Vagina (tissue), 2 donors: ENCODE measurements at places on chromosomes 4 and X.

- DNase-seq = no peak
Measured at GRCh38 chrX:10744007-10744406, 123.6 kb upstream of the MID1 start.

DNA sequence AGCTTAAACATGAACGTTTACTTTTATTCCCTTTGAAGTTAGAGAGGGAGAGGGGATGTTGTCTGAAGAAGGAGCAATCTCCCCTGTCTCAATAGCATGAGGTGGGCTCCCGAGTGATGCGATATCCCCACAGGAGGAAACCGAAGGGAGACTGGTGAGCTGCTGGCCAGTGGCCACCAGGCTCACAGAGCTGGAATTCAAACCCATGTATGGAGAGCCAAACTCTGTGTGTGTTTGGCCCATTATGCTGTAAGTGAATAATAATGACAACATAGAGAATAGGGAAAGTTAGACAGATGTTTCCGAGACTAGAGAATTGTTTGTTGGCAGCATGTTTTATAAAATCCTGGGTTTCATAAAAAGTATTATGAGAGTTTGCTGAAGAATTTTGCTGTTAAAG, 66.1 kb upstream of the CLNK start:
- no peak for DNase-seq

DNA sequence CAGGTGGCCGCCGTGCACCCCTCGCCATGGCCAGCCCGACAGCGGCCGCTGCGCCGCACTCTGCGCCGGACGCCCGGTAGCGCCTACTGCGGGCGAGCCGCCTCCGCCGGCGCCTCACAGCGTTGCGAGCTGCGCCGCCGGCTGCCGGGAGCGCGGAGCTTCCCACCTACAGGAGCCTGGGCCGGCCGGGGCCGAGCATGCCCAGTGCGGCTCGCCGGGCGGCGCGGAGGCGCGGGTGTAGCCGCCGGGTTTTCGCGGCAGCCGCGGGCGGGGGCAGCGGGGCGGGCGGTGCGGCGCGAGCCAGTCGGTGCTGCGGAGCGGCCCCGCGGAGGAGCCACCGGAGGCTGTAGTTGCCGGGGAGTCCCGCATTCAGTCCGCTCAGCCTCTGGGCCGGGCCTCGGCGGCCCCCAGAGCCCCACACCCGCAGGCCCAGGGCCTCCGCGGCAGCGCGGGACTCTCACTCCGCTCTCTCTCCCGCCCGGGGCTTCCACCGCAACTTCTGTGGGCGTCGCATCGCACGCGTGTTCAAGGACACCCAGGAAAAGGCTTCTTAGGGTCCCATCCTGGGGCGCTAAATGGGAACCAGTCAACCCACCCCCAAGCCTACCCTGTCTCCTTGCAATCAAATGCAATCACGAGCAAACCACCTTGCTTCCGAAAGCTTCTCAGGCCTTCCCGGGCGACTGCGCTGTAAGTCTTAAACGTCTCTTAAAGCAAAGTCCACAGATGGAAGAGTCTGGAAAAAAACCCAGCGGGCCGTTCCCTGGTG, at the start of gene MFAP3L:
TSS of gene MFAP3L (minus strand) at position 143 of the 769 bp plus-strand sequence. CDS start 20,518 bp downstream, outside the sequence.
- no peak for DNase-seq

- DNase-seq = no peak
Measured at GRCh38 chr4:145034727-145035211, 63.2 kb downstream of the ANAPC10 start.

DNA sequence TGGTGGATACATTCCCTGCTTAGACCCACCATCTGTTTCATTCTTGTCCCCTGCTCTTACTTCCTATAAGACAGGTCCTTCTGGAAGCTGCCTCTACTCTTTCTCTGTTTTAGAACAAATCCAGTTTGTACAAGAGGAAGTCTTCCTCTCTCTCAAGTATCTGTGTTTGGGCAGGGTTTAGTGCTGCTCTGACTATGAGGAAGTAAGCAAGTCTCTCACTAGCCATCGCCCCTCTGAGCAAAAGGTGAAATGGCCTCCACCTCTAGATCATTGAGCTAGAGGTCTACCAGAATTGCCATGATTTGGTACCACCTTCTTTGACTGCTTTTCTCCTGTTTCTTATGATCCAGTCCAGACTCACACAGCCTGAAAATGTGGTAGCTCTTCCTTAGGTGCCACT, 8.4 kb downstream of the BTK start:
- no peak for DNase-seq

DNA sequence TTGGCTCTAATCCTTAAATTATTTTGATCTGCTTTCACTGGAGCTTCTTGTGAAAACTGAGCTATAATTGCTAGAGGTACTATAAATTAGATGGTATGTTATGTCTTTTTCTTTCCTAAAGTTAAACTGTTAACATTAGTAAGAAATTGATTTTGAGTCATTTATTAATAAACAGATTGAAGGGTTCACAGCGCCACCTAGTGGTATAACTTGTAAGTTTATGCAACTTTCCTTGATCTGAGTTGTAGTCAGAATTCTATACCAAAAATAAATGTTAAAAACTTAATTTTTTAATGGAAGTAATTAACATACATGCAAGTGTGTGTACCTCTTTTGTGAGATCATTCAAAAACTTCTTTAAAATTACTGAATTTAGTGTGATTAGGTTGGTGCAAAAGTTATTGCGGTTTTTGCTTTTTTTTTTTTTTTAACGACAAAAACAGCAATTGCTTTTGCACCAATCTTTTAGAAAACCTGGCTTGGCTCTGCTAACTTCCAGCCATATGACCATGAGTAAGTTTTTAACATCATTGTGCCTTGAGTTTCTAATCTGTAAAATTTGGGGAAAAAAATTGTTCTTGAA, 151.5 kb downstream of the CENPC start:
- DNase-seq = no peak

GRCh38 chr4:83370640-83370906, 35.9 kb upstream of the HPSE start:
- no peak for DNase-seq

DNA sequence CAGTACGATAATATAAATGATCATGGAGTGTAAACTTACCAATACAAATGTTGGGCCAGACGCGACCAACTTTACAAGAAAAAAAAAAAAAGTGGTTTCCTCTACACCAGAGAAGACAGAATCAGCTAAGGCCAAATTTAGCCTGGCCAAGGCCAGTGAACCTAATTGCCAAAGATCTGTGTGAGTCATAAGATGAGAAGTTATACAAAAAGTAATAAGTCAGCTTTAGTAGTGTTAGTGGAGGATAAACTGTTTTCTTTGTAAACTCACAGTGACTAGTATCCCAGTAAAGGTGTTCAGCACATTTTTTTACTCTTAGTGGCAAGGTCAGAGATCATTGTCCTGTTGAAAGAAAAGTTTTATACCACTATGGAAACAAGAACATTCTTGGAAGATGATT, 531.4 kb upstream of the TECRL start:
- no peak for DNase-seq

DNA sequence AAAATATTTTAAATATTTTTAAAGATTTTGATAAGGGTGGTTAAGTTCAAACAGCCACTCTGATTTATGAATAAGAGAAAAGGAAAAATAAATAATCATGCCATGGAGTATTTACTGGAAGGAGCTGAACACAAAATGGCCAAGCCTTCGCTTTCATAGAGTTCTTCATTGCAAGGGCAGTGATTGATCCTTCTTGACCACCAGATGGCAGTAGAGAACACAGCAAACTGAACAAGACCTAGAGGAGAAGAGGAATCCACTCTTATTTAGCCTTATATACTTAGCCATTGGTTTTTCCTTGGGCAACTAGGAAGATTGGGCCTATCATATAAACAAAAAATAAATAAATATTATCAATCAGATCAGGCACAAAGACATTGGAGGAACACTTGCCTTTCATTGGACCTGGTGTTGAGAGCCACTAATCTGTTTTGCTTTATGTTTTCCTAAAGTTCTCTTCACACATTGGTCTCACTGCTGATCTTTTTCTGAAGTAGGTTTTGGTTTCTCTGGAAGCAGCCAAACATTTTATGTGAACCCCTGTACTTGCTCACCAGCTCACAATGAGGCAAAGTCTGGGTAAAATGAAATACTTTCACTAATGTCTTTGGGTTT, 58.1 kb upstream of the PARM1 start:
- DNase-seq = no peak

- DNase-seq = no peak
Measured at GRCh38 chr4:155072417-155072816, 136.0 kb upstream of the NPY2R start.

DNA sequence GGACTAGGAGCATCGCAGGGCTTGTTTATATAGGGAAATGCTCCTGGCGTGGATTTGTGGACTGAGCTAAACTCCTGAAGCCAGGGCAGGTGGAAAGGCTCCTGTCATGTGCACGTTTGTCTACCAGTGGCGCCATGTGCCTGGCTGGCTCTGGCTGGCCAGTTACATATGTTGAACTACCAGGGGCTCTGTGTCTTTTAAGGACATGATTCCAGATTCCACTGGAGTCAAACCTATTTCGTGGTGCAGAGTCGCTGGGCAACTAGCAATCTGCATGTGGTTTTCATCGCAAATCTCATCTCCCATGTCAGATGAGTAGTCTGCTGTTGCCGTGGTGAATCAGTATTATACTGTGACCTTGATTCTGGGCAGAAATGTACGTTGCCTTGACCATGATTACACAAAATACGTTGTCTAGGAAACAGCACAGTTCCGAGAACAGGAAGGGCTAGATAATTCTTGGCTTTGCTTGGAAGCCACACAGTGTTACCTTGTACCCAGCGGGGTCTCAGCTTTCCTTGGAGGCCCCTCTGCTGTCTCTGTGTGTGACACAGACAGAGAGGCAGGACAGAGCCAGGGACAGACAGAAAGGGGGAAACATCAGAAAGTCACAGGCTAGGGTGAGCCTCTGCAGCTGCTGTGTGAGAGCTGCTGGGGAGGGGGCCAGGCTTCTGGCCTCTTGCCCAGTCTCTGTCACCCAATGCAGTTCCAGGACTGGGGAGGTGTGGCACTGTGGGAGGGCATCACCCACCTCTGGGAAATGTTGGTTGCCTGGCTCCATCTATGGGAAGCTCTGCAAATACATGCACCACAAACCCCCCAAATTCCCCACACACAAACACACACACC, 19.2 kb downstream of the PNMA6E start:
- no peak for DNase-seq

DNA sequence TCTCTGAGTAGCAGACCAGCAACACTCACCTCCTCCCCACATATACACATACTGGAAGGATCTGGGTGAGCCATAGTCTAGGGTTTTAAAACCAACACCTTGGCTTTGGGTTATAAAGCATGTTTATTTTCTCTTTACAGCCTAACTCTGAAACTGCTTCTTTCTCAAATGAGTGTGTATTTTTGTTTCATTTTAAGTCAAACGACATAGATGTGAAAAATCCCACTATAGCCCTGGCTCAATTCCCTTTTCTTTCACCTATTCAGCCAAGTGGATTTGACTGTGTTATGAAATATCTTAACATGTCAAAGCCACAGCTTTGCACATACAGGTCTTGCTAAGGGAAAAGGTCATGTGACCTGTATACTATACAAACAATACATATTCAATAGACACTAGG, 13.8 kb downstream of the NEXMIF start:
- no peak for DNase-seq

- no peak for DNase-seq
Measured at GRCh38 chr4:120155287-120155686, 88.6 kb upstream of the MAD2L1 start.

GRCh38 chr4:88533937-88534750, 10.6 kb upstream of the PYURF start:
- no peak for DNase-seq

DNA sequence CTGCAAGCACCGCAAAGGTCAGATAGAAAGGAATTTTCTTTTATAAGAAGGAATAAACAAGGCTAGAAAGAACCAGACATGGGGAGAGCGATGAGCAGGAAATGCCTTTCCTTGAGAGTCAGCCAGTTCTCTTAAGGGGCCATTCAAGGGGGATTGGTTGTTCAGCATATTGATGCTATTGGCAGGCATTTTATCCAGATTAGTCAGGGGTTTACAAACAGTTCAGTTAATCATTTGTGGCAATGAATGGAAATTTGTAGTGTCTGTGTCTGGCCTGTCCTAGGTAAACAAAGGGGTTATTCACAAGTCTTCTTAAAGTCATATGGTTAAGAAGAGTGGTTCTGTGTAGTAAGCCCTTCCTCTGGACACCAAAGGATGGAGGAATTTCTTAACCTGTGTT, 184.7 kb upstream of the FRMPD4 start:
- no peak for DNase-seq

DNA sequence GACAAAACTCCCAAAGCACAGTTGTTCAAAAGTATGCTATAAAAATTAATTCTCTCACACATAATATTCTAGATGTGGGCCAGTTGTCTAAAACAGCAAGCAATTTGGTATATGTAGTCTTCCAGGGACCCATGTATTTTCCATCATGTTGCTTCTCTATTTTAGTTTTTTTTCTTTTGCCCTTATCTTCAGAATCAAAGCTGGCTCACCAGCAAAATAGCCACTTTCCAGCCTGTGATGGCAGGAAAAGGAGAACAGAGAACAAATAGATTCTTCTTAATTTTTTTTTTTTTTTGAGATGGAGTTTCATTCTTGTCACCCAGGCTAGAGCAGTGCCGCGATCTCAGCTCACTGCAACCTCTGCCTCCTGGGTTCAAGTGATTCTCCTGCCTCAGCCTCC, 680.8 kb upstream of the TENM3 start:
- no peak for DNase-seq

- no peak for DNase-seq
Measured at GRCh38 chr4:141301216-141301615, 80.5 kb downstream of the ZNF330 start.

DNA sequence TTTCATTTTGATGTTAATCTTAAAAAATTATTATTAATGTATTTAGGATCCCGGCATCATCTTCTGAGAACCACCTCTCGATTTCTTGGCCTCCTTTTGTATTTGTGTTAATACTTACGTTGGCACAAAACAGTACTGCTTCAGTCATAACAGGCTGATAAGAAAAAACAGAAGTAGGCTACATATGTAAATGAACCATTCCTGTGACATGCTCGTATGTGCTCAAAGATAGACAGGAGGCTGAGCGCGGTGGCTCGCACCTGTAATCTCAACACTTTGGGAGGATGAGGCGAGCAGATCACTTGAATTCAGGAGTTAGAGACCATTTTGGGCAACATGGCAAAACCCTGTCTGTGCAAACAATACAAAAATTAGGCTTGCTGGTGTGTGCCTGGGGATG, 109.4 kb upstream of the H2AZ1 start:
- DNase-seq = no peak

DNA sequence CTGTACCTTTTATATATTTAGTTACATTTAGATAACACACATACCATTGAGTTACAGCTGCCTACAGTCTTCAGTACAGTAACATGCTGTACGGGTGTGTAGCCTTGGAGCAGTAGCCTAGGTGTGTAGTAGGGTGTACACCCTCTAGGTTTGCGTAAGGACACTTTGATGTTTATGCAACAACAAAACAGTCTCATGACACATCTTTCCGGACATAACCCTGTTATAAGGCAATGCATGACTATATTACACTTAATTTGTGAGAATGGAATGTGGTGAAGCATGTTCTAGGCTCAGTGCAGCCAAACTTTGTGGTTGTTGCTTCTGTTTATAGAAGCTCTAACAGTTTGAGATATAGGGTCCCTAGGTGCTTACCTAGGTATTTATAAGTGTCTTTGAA, 65.4 kb downstream of the SPRY1 start:
- no peak for DNase-seq

GRCh38 chr4:140152751-140153418, 1.1 kb downstream of the MAML3 start:
- no peak for DNase-seq
